ENCODE measurements at places on chromosomes 16 and 17.

- no peak for DNase-seq
Observed at GRCh38 chr17:1000597-1001461, 3.9 kb downstream of the TIMM22 start.

GRCh38 chr16:64657316-64658011, 464.4 kb downstream of the CDH11 start:
- DNase-seq, result no peak

DNA sequence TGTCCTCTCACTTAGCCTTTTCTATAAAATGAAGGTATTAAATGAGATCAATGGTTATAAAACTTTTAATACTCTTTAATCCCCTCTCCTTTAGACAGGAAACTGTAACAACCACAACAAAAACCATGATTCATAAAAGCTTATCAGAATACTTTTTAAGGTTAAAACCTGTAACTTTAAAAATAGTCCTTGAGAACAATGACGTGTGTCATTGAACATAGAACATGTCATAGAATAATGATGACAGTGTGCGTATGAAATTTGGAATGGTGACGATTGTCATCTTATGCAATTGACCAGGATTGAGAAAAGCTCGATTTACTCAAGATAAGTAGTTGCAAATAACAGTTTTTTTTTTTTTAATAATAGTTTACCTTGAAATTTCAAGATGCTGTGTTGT, 94.1 kb downstream of the PLCG2 start:
- no peak for DNase-seq

DNA sequence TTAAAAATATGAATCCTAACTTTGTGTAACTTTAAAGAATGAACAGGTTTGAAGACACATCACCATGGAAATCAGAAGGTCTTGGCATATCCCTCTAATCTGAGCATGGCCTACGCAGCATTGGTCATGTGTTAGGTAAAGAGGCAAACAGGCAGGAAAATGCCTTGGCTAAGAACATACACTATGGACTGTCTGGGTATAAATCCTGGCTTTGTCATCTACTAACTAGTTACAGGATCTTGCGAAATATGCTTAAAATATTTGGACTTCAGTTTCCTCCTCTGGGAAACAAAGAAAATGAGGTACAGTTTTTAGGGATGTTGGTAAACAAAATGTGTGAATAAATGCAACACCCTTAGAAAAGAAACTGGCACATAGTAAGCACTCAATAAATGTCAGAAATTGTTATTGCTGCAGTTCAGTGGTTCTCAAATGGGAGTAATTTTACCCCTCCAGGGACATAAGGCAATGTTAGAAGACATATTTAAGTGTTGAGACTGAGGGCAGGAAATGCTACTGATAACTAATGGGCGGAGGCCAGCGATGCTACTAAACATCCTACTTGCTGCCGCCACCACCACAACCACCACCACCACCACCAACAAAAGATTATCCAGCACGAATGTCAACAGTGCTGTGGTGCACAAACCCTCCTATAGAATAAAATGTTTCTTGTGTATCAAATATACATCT, 770.8 kb upstream of the SOX9 start:
- DNase-seq, result no peak

DNA sequence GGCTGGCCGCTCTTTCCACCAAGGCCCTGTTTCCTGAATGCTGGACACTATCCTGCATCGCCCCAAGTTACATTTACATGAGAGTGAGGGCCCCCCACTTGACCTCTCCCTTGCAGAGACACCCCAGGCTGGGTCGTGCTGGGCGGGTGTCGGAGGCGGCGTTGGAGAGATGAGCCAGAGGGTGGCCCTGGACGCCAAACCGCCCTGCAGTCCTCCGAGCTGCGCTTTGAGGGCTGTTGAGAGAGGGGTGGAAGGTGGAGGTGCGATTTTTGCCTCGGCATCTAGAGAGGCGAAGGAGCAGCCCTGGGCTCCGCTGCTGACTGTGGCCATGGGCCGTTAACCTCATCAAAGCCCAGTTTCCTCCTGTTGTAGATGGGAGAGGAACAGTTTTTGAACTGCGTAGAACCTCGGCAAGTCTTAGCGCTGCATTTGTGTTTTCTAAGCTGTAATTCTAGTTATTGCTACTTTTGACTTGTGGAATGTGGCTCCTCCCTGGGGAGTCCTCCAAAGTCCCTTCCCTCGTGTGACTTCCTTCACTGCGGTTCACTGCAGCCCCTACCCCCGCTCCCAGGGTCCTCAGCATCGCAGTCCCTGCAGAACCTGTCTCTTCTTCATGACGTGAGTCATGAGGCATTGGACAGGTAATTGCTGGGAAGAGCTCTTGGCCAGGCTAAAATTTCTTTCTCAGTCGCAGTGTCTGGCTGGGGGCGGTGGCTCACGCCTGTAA, 986 bp upstream of the ELOB start:
- DNase-seq, result no peak

- no peak for DNase-seq
Observed at GRCh38 chr17:58702045-58702476, 9.7 kb downstream of the RAD51C start.

DNA sequence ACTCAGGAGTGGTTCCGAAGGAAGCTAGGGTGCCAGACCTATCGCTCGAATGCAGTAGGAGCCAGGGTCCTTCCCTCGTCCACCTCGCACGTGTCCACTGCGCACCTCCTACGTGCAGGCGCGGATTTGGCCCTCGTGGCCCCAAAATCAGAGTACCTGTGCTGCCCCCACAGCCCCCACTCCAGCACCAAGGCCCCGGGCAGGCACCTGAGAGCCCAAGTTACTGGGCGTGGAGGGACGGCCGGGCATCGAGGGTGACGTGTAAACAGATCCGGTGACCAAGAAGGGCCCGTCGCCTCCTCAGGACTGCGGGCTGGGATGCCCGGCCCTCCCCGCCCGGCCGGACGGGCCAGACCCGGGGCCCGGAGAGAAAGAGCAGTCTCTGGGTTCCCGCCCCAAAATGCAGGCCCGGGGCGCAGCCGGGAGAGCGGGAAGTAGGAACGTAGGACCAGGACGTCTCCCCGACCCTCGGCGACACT, 492 bp downstream of the SLC25A39 start:
- no peak for DNase-seq

GRCh38 chr16:22418826-22419225, 44.4 kb upstream of the CDR2 start:
- DNase-seq, result no peak

GRCh38 chr16:2835638-2836493, 5.8 kb downstream of the ZG16B start:
- DNase-seq, result no peak

DNA sequence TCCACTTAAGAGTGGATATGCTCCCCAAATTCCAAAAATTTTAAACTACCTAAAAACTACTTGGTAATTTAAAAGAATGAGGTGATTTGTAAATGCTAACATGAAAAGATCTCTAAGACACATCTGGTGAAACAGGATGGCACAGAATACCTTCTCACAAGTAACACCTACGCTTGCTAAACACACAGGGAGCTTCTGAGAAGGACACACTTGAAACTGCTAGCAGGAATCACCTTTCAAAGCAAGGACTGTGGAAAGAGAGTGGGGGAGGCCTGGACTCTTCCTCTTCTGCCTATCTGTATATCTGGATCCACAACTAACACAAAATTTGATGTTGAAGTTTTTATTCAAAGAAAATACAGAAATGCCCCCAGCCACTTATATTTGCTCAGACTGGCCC, 52.4 kb downstream of the CYTH1 start:
- DNase-seq, result no peak

DNA sequence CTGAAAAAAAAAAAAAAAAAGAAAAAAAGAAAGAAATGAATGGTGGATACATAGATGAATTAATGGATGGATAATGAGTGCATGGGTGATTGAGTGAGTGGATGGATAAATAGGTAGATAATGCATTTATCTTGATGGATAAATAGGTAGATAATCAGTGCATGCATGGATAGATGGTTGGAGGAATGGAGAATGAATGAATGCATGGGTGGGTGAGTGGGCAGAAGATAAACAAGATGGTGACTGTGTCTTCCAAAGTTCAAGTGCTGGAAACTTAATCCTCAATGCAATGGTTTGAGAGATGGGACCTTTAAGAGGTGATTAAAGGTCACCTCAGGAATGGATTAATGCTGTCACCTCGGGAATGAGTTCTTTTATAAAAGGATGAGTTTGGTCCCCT, 6.8 kb upstream of the RNF112 start:
- no peak for DNase-seq

DNA sequence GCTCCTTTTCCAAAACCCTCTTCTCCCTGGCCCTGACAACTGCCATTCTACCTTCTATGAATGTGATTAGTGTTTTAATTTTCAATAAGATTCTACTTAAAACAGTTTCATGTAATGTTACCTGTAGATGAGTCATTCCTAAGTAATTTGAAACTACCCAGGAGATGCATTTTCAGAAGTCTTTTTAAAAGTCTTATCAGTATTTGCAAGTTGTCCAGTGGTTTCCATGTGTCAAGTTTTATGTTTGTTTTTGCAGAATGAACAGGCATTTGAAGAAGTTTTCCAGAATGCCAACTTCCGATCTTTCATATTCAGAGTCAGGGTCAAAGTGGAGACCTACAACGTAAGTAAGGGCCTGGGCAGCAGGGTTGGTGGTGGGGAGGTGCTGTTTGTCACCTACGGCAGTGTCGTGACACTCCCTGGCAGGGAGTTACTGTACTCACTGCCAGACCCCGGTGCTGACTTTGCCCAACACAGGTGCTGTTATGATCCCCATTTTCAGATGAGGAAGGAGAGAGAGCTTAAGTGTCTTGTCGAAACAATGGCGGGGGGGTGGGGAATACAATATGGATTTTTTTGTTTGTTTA, 65.0 kb downstream of the RPA1 start:
- DNase-seq, result no peak

- peak; percentile 53 for DNase-seq
Observed at GRCh38 chr16:67910158-67910557, 17.1 kb downstream of the PSKH1 start.

- DNase-seq, result peak; percentile 93
Observed at GRCh38 chr17:45277216-45277849, 15.4 kb upstream of the SPATA32 start.

GRCh38 chr16:85403693-85404092, 209.4 kb upstream of the GSE1 start:
- no peak for DNase-seq

- peak; percentile 10 for DNase-seq
Observed at GRCh38 chr17:31397256-31397939, 5.9 kb downstream of the RAB11FIP4 start.

- DNase-seq, result no peak
Observed at GRCh38 chr16:61579195-61579594, 457.0 kb downstream of the CDH8 start.

DNA sequence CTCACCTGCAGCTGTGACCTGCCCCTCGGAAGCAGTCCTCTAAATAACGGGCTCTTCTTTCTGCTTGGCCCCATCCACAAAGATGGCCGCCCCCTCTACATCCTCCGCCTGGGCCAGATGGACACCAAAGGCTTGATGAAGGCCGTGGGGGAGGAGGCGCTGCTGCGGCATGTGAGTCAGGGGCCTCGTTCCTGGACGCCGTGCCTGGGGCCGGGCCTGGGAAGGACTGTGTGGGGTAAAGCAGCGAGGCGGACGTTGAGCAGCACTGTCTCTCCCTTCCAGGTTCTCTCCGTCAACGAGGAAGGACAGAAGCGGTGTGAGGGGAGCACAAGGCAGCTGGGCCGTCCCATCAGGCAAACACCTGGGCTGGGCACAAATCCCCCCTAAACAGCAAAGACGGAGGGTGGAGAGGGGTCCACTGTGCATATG, 33.1 kb downstream of the NAGPA start:
- DNase-seq, result no peak

DNA sequence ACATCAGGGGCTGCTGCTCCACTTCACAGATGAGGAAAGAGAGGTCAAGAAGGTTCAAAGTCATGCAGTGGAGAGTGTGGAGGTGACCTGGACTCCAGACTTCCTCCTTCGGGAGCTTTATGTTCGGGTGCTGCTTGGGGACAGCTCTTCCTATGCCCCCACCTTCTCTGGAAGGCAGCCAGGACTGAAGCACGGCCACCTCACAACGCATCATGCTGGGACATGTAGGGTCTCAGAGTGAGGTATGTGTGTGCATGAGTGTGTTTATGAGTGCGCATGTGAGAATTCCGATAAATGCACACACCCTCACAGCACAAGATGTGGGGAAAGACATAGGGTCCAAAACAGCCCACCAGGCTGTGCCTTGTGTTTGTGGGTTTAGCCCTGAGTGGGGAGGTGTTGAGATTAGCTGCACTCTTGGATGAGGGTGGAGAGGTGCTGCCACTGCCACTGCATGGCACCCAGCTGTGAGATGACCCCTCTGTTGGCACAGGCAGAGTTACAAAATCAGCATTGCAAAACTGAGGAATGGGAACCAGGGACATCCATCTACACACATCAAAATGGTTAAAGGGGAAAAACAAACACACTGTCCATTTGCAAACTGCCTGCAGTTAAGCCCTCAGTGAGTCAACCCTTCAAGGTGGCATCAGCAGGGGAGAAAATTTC, 367.4 kb downstream of the SEC14L1 start:
- DNase-seq, result no peak

DNA sequence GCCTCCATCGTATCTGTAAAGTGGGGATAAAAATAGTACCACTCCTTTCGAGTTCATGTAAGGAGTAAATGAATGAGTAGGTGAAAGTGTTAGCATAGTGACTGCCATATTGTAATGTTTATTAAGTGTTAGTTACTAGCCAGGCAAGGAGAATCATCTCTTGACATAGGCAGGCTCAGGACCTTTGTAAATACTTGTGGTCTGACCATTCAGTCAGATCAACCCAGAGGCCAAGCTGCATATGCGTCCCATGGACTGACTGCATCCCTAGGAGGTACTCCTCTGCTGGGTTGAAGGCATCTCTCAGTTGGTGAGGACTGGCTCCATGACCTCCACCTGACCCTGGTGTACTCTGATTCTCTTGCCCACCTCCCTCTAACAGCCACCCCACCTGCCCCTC, 40.5 kb upstream of the CDRT4 start:
- DNase-seq, result no peak

GRCh38 chr17:44170499-44171201, at the start of gene ASB16:
TSS of gene ASB16 (plus strand) at chr17:44170704. CDS start at chr17:44170790, 86 bp downstream.
- DNase-seq, result no peak

DNA sequence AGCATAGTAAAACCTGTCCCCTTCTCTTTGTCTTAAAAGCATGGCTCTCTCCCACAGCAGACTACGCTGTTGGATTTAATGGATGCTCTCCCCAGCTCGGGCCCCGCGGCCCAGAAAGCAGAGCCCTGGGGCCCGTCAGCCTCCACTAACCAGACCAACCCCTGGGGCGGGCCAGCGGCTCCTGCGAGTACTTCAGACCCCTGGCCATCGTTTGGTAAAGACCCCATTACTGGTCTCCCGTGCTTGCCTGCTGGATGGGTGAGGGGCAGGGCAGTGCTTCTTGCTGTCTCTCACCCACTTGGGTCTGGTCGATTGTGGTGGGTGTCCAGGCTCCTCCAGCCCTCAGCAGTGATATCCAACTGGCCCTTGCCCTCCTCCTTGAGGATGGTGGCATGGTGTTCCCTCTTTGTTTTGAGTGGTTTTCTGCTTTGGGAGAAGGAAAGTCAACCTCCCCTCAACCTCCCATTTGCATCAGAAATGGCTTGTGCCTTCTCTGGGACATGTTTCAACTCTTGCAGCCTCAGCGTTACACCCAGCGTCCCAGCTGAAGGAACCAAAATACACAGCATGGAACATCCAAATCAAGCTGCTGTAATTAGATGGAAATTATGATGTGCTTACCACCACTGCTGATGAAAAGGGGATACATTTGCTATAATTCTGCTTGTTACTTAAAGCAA, 49.3 kb downstream of the B9D1 start:
- no peak for DNase-seq

Data from stimulated activated CD8-positive, alpha-beta memory T cell treated with anti-CD3 and anti-CD28 coated beads, Interleukin-4, amount 100 ng/mL, for 48 hours (primary cell).